ENCODE measurements at places on chromosomes 6 and 20.

DNA sequence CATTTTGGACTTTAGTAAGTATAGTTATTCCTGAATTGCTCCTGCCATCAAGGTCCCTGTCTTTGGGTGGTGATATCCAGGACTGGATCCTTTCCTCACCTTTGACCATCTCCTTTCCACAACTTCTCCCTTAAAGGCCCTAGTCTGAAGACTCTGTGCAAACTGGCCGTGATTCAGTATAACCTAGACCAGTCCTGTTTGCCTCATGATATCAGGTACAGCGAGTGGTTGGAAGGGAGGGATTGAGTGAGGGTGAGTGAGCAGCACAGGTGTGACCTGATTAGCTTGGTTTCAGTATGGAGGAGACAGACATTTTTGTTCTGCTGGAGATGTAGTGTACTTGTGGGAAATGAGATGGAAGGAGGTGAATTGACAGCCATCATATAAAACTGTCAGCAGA lies 2.3 kb upstream of the RRP36 start:
- no peak for DNase-seq

- DNase-seq = no peak
These were observed 11.2 kb downstream of the CST5 start for GRCh38 chr20:23868321-23868720.

- DNase-seq = no peak
These were observed 134.3 kb downstream of the KIF6 start for GRCh38 chr6:39590871-39591393.

DNA sequence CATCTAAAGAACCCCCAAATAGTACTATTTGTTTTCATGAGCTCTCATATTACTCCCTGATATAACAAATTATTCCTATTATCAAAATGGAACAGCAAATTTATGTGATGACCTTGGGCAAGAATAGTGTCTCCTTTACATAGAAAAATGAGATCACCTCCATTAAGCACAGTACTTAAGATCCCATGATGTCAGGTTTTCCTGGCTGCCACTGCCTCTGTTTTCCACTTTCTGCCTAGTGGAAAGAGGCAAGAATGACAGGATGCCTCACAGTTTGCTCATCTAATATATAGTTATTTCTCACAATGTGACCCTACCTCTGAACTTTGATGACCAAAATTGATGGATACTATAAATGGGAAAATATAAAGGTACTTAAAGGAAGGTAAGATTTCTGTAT lies 260.1 kb upstream of the SGK1 start:
- no peak for DNase-seq

Measured in CD4-positive, alpha-beta T cell (primary cell).